ENCODE measurements at places on chromosomes 16 and 17.
A peak's percentile ranks its signal among the peaks of the same experiment; 100 is the strongest.

GRCh38 chr17:72970797-72971196, 121.7 kb downstream of the SLC39A11 start:
- no peak for DNase-seq

- DNase-seq, result no peak
Observed at GRCh38 chr17:57861790-57862693, 12.2 kb upstream of the MRPS23 start.

- DNase-seq, result no peak
Observed at GRCh38 chr17:63774141-63774968, at the start of gene DDX42. Gene DDX42, plus strand, starts transcription at chr17:63774170. Its CDS starts 12,880 bp downstream, at chr17:63787050.

- no peak for DNase-seq
Observed at GRCh38 chr17:28724500-28725165, 1.4 kb downstream of the TLCD1 start.

GRCh38 chr17:7587420-7588151, 2.3 kb downstream of the SOX15 start:
- DNase-seq, result no peak

GRCh38 chr17:12050646-12051225, 30.1 kb downstream of the MAP2K4 start:
- DNase-seq, result no peak

- no peak for DNase-seq
Observed at GRCh38 chr17:82640036-82640435, 8.2 kb downstream of the WDR45B start.

DNA sequence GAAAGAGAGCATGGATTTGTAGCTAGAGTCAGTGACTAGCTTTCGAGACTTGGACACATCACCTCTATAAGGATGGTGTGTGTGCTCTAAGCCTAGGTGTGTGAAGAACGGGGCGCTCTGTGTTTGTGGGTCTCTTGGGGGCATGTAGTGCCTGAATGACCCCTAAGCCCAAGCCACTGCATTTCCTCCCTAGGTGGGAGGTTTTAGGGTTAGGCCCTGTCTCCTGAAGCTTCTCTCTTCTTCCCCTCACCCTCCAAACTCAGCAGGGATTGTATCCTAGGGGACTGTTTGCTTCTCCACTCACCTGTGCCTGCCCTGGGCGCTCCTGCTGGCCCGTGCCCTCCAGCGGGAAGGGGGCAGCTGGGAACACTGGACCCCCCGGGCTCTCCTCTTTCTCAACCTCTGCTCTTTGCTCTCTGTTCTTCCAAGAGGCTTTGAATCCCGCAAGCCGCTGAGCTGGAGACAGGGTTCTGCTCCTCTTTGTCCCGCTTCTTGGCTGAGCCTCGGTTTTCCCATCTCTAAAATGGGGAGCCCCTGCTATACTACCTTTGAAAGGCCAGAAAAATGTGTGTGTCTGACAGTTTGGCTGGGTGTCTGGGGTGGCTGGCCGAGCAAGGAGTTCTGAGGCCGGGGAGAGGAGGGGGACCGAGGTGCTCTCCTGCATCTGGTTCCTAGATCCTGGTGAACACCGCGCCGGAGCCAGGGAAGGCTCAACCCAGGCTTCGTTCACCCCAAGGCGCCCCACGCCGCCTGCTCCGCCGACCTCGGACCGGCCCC, 810 bp downstream of the CYGB start:
- no peak for DNase-seq

DNA sequence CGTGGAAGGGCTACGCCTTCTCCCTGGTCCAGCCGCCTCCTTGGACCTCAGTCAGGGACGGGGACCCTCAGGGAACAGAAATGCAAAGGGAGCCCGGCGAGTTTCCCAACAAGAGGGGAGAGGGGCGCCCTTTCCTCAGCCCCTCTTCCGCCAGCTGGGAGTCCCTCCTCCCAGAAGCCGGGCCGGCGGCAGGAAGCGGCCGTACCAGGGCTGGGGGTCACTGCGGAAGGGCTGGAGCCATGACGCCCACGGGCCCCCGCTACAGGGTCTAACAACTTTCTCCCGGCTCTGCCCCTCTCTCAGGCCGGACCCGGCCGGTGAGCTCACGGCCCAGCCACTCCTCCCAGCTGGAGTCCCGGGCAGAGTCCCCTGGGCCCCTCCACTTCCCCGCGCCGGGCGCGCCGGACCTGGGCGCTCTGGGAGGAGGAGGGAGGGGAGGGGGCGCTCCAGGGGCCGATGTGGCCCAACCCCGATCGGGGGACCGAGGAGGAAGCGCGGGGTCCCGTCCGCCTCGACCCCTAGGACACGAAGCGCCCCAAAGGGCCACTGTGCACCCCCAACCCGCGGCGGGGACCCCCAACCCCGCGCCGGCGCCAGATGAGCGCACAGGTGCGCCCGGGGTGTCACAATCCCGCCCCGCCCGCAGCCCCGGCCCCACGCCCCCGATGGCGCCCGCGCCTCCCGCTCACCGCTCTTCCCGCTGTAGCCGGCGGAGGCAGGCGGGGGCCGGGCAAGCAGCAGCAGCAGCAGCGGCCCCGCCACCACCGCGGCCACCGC, 578 bp downstream of the PGAP6 start:
- no peak for DNase-seq

DNA sequence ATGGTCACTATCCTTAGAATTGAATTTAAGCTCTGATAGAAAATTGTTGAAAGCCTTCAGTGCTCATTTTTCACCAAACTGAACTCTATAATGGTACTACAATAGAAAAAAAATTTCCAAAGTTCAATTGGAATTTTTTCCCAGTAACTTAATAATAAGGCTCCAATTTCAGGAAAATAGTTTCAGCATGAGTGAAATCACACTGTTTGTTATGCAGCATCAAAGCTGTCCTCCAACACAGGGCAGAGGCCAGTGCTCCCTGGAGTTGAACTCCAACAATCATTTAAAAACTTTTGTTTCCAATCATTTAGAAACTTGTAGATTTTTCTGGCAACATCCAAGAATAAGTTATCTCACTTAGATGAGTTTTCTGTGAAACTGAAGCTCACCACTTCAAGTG, 103.1 kb upstream of the HSBP1 start:
- DNase-seq, result no peak

DNA sequence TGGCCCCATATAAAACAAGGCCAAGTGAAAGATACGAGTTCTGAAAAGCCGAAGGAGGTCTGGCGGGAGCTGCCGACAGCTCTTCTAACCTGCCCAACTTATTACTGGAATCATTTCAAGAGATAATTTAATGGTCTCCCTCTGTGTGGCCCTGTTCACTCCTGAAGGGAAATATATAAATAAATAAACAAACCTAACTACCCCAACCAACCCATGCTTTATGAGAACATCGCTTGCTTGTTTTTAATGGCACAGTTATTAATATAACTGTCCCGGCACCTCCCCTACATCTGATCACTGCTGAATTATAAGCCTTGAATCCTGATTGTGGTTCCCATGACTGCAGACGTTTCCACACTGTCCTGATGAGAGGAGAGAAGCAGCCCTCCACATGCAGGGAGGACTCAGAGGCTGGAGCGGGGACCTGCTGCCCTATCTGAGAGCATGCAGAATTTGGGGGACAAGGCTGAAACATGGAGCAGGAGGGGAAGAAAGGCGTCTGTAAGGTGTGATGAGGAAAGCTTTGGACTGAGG, 22.2 kb downstream of the CDK5RAP3 start:
- no peak for DNase-seq

GRCh38 chr16:50318796-50319578, 49.8 kb downstream of the BRD7 start:
- DNase-seq, result no peak

DNA sequence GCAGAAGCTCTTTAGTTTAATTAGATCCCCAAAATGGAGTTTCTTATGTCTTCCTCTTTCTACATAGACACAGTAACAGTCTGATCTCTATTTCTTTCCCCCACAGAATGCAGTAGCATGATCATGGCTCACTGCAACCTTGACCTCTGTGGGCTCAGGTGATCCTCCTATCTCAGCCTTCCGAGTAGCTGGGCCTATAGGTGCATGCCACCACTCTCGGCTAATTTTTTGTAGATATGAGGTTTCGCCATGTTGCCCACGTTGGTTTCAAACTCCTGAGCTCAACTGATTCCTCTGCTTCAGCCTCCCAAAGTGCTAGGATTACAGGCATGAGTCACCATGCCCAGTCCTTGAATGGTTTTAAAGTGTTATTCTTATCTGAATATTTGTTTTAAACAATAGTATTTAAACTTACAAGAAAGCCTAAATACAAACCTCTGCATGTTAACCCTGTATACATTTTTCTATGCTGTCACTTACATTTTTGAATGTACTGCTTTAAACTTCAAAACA, 120.6 kb downstream of the GOSR1 start:
- no peak for DNase-seq

- no peak for DNase-seq
Observed at GRCh38 chr17:10276436-10276835, 78.0 kb upstream of the GAS7 start.

GRCh38 chr17:4023220-4023619, 59.0 kb upstream of the ATP2A3 start:
- DNase-seq, result no peak

- DNase-seq, result no peak
Observed at GRCh38 chr17:77061669-77062068, 79.1 kb upstream of the SEC14L1 start.

DNA sequence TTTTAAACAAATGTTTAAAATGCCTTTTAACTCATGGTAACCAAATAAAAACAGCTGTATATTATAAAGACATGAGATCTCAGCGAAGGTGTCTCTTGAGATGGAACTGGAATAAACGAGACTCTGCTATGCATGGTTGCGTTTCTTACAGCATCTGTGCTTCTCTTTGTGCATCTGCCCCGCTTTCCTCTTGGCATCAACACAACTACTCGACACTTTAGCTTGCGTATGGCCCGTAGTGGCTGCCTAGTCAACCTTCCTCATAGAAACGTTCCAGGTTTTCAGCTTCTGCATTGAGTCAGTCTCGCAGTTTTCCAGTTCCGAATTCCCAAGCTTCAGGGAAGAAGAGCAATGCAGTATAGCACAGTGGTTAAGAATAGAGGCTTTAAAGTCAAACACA, 214.9 kb downstream of the CEP112 start:
- DNase-seq, result no peak

GRCh38 chr17:40910441-40910841, 25.4 kb upstream of the KRT20 start:
- DNase-seq, result no peak

DNA sequence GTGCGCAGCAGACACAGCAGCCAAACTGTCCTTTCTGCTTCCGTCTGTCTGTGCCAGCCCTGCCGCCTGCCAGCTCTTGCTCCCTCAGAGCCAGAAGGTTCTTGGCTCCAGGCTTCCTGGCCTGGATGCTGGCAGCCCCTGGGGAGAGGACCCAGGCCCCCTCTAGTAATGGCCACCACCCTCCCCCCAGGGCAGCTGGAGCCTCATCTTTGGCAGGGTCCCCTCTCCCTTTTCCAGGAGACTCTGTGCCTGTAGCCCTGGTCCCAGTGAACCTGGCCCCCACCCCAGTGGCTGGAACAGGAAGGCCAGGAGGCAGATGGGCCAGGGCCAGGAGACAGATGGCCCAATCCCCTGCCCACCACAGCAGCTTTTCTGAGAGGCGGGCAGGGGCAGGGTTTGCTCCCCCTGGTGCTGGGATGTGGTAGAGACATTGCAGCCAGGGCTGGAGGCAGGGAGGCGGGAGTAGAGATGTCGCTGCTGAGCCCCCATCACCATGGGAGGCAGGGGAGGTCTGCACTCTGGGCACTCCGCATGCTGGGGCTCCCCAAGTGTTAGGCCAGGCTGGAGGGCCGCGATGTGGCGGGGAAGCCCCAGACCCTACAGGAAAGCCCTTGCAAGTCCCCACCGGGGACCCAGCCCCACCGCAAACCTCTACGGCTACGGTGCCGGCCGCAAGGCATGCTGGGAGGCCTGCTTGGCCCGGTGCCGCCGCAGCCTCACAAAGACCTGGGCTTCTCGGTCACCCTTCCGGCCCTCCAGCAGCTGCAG, 16.7 kb downstream of the UNC13D start:
- peak; percentile 49 for DNase-seq

GRCh38 chr16:78503602-78504001, 404.1 kb downstream of the WWOX start:
- no peak for DNase-seq

DNA sequence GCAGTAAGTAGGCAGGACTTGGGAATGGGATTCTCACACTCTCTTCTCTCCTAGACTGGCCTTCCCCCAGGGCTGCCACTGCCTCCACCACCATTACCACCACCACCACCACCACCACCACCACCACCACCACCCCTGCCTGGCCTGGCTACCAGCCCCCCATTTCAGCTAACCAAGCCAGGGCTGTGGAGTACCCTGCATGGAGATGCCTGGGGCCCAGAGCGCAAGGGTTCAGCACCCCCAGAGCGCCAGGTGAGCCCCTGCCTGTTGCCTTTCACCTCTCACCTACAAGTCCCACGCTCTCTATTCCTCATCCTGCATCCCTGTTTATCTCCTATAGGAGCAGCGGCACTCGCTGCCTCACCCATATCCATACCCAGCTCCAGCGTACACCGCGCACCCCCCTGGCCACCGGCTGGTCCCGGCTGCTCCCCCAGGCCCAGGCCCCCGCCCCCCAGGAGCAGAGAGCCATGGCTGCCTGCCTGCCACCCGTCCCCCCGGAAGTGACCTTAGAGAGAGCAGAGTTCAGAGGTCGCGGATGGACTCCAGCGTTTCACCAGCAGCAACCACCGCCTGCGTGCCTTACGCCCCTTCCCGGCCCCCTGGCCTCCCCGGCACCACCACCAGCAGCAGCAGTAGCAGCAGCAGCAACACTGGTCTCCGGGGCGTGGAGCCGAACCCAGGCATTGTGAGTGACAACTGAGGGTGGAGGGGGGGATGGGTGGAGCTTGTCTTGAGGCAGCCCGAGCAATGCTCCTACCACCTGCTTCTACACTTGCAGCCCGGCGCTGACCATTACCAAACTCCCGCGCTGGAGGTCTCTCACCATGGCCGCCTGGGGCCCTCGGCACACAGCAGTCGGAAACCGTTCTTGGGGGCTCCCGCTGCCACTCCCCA, 7.9 kb upstream of the TMEM88 start:
- no peak for DNase-seq

- DNase-seq, result no peak
Observed at GRCh38 chr17:32189343-32189742, 47.0 kb downstream of the RHOT1 start.

GRCh38 chr17:58728798-58729197, 26.9 kb upstream of the PPM1E start:
- no peak for DNase-seq

DNA sequence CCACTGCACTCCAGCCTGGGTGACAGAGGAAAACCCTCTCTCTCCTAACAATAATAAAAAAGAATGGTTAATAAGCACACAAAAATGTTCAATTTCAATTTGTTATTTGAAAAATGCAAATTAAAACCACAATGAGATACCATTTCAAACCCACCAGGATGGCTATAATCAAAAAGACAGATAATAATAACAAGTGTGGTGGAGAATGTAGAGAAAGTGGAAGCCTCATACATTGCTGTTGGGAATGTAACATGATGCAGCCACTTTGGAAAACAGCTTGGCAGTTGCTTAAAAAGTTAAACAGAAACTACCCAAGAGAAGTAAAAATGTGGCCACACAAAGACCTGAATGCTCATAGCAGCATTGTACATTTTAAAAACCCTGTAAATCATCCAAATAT, 51.8 kb upstream of the MAP3K14 start:
- DNase-seq, result no peak
